CD4-positive, alpha-beta T cell treated with Interleukin-6 at 100 ng/mL for 8 hours (primary cell): ENCODE measurements at places on chromosomes 2 and 18.

- DNase-seq: no peak
Measured at GRCh38 chr18:12253663-12254135, 462 bp upstream of the CIDEA start.

DNA sequence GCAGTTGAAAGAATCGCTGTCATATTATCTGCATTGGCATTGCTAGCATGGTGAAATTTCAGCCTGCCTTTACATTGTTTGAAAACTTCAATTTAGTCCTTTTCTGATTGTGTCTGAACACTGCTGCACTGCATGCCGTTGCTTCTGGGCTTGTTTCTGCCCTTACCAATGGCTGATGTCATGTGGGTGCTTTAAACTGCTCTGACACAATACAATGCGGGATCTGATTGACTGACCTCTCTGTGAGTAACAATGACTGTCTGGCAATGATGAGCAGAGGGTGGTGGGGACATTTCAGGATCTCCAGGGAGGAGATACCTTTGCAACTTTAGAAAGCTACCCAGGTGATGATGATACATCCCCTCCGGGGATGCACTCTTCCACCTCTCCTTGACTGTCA, 119.5 kb upstream of the ZBTB14 start:
- no peak for DNase-seq

GRCh38 chr18:58103339-58103985, 59.4 kb downstream of the NEDD4L start:
- DNase-seq: no peak

- no peak for DNase-seq
Measured at GRCh38 chr18:58562999-58563667, 65.8 kb downstream of the ALPK2 start.

- DNase-seq: no peak
Measured at GRCh38 chr2:19769513-19769912, 132.3 kb downstream of the TTC32 start.
